ENCODE measurements at places on chromosomes 1 and 21.

DNA sequence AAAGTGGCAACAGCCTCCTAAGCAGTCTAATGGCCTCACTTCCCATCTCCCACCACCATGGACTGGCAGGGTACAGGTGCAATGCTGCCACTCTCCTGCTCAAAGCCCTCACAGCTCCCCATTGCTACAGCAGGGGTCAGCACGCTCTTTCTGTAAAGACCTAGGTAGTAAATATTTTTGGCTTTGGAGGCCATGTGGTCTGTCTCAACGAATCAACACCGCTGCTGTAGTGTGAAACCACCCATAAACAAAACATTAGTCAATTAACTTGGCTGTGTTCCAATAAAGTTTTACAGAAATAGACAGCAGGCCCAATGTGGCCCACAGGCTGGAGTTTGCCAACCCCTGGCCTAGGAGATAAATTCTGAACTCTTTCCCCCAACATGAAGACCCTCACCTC lies 44.6 kb upstream of the TMEM125 start:
- DNase-seq, result no peak

DNA sequence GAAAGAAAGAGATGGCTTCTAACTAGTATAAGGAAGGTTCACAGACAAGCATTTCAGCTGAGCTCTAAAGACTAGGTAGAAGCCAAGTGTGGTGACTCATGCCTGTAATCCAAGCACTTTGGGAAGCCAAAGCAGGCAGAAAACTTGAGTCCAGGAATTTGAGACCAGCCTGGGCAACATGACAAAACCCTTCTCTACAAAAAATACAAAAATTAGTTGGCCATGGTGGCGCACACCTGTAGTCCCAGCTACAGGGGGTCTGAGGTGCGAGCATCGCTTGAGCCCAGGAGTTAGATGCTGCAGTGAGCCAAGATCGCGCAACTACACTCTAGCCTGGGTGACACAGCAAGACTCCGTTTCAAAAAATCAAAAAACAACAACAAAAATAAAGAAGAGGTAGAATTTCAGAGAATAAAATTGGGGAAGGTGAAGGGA lies 27.8 kb downstream of the FBXO42 start:
- DNase-seq, result no peak

DNA sequence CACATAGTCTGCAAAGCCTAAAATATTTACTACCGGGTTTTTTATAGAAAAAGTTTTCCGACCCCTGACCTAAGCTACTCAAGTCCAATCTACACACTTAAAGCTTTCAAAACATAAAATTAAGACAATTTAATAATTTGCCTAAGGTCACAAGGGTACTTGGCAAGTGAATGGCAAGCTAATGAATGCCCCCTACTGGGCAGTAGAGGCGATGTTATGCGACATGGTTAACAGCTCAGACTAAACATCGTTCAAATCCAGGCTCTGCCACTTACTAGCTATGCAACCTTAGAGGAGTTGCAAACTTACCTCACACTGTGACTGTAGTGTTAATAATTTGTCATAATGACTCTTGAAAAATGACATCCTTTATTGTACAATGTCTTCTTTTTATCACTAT lies 317.2 kb upstream of the NFIA start:
- peak; percentile 8 for DNase-seq

- DNase-seq, result no peak
Measured at GRCh38 chr1:212514782-212515181, 82.1 kb downstream of the NENF start.

DNA sequence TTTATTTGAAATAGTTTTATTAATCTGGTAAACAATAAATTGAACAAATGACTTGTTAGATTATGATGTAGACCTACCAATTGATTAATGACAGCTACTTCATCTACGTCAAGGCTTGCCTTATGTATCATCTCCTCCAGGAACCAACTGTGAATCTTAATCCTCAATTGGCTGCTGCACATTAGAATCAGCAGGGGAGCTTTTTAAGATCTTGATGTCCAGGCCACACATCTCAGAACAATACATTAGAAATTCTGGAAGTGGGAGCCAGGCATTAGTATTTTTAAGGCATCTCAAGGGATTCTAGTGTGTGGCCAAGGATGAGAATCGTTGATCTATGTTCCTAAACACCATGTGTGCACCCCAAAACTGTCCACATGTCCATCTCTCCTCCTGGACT lies 52.0 kb upstream of the LYPLAL1 start:
- DNase-seq, result no peak

DNA sequence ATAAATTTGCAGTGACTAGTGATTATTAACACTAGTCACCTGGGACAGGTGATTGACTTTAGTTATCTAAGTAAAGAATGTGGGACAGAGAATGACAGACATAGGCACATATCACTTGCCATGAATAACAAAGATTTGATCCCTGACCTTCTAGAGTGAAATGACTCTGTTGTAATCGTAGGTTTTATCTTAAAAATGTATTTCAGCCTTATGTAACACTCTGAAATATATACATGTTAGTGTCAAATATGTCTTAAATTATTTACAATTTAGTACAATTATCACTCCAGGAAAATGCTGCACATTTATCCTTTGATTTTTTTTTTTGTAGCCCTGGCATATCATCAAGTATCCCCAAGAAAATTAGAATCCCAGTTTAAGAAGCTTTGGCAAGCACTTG lies 186.4 kb upstream of the PTGFR start:
- no peak for DNase-seq

- no peak for DNase-seq
Measured at GRCh38 chr1:100851726-100852125, 42.9 kb downstream of the EXTL2 start.

DNA sequence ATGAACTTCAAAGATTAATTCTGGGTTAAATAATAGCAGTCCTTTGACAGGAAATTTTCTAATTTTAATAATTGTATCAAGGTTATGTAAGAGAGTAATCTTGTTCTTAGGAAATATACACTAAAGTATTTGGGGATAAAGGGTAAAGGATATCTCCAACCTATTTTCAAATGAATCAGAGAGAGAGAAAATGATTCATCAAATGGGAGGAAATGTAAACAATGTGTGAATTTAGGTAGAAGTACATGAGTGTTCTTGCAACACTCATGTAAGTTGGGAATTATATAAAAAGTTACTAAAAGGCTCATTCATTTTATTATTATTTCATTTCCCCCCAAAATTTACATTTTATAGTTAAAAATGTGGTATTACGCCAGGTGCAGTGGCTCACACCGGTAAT lies 20.4 kb upstream of the SIM2 start:
- no peak for DNase-seq

- no peak for DNase-seq
Measured at GRCh38 chr1:31058012-31058411, 7.5 kb downstream of the PUM1 start.

GRCh38 chr1:167880580-167881021 lies 33.3 kb downstream of the ADCY10 start:
- no peak for DNase-seq

- no peak for DNase-seq
Measured at GRCh38 chr1:76770979-76771378, 96.3 kb upstream of the ST6GALNAC5 start.

GRCh38 chr1:239891621-239892358 lies 199.9 kb upstream of the FMN2 start:
- no peak for DNase-seq

DNA sequence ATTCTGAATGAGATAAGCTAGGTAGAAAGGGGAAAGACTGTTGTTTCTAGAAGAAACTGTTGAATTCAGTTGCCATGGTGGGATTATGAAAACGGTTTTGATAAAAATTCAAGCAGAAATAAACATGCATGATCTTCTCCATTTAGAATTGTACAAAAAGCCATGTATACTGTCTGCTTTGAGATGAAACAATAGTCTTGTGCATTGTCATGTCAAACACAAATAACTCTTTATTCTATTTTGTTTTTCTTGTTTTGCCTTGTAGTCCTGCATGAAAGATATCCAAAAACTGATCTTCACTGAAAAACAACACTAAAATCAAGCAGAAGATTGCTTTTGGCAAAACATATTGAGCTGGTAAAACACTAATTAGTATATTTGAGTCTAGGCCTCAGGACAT lies 659.9 kb downstream of the LTN1 start:
- DNase-seq, result no peak

DNA sequence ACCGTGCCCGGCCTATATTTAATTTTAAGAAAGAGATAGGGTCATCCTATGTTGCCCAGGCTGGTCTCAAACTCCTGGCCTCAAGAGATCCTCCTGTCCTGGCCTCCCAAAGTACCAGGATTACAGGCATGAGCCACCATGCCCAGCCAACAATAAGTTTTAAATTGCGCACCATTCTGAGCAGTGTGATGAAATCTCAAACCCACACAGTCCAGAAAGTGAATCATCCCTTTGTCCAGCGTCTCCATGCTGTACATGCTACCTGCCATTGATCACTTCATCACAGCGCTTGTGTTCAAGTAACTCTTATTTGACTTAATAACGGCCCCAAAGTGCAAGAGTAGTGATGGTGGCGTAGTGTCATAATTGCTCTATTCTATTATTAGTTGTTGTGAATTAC lies 75.4 kb downstream of the APP start:
- no peak for DNase-seq

- DNase-seq, result peak; percentile 10
Measured at GRCh38 chr1:224498574-224499170, 64.1 kb upstream of the WDR26 start.

DNA sequence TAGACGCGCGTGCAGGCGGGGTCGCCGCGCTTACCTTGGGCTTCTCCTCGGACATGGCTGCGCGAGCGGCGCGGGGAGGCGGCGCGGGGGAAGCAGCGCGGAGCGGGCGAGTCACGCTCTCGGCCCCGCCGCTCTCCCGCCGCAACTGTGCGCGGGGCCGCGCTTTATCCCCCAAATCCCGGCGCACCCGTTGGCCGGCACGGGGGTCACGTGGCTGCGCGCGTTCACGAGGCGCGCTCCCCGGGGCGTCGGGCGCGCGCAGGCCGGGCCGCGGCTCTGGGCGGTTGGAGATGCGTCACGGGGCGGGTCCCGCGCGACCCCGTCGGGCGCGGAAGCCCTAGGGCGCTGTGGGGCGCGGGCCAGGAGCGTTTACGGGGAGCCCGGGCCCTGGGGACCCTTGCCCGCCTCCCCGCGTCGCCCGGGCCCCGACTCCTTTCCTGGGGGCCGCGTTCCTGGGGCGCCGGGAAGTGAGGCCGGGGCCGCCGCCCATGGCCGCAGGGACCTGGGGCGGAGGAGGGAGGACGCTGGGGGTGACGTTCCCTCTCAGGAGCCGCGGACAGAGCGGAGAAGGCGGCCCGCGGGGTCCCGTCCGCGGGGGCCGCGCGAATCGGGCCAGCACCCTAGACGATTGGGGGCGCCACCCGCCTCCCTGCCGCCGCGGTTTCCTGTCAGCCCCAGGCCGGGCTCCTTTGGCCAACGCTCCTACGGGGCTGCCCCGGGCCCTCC lies at the start of gene SUMO3:
SUMO3 (minus strand) TSS at position 149 of the 726 bp plus-strand sequence; CDS start at position 55, 94 bp downstream.
- DNase-seq, result peak; percentile 81

GRCh38 chr1:117967881-117968280 lies 38.3 kb downstream of the WDR3 start:
- no peak for DNase-seq

GRCh38 chr1:113765306-113766230 lies 6.3 kb upstream of the PHTF1 start:
- no peak for DNase-seq

- DNase-seq, result no peak
Measured at GRCh38 chr1:182507685-182508084, 57.7 kb downstream of the RGSL1 start.

DNA sequence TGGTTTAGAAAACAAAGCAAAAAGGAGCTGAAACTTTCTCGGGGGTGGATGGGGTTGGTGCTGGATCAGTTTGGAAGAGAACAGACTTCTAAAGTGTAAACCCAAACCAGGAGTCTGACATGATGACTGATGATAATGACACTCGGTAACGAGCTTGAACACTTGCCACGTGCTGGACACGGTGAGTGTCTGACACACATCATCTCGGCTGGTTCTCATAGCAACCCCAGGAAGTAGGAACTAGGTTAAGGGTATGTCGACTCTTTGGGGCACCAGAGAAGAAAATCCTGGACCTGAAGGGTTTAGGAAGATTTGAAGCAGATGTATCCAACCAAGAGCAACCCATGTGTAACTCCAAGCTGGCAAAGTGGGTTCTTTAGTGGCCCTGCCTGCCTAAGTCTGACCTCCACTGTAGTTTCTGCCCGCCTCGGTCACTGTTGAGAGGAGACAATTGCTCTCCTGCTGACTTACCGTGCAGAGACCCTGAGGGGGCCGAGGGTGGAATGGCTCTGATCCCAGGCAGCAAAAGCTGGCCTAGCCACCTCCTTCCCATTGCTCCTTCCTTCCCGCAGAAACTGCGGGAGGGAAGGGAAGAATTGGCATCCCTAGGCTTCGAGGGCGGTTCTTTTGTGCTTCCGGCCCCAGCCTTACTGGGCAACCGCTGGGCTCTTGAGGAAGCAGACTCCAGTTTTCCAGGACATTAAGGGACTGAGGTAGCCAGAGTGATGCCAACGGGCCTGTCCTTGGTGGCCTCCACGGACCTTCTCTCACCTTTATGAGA lies 156.0 kb downstream of the TOMM20 start:
- DNase-seq, result no peak

GRCh38 chr1:242128951-242129502 lies 130.1 kb upstream of the MAP1LC3C start:
- no peak for DNase-seq

Measured in activated CD4-positive, alpha-beta T cell treated with anti-CD3 and anti-CD28 coated beads, Interleukin-2, amount 10 ng/mL, durations not matched to agents 7 days and 5 days (primary cell).